ENCODE measurements at places on chromosomes 1 and 21.

GRCh38 chr1:223473601-223474344 is 80.6 kb downstream of the CCDC185 start:
- no peak for DNase-seq

DNA sequence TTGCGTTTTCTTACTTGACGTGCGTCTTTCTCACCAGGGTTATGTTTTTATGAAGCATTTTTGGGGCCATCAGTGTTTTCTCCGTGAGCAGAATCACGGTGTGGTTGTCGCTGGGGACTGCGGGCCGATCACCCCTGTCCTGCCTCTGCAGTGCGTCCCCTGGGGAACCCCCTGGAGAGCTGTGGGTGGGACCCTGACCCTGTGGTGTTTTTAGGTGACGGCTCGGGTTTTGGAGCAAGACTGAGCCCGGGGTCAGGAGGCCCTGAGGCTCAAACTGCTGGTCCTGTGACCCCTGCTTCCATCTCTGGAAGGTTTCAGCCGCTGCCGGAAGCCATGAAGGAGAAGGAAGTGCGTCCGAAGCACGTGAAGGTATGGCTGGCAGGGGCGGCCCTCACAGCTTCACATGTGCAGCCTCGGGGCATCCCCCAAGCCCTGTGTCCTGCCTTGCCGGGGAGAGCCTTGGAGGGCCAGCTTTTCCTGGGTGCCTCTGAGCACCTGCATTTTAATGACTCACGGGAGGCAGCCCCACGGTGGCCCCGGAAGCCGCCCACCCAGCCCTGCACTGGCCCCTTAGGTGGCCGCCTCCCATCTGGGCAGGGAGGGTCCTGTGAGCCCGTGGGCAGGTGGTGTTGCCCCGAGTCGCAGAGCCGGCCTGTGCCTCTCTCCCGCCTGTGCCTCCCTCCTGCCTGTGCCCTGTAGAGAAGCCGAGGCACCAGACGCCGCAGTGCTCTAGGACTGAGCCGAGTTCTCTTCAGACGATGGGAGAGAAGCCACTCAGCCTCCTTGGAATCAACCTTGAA is 36.7 kb upstream of the DIP2A start:
- DNase-seq: no peak

GRCh38 chr1:56135069-56135863 is 444.1 kb downstream of the PLPP3 start:
- no peak for DNase-seq

- DNase-seq: no peak
Measured at GRCh38 chr1:67316180-67316902, 8.7 kb downstream of the IL12RB2 start.

DNA sequence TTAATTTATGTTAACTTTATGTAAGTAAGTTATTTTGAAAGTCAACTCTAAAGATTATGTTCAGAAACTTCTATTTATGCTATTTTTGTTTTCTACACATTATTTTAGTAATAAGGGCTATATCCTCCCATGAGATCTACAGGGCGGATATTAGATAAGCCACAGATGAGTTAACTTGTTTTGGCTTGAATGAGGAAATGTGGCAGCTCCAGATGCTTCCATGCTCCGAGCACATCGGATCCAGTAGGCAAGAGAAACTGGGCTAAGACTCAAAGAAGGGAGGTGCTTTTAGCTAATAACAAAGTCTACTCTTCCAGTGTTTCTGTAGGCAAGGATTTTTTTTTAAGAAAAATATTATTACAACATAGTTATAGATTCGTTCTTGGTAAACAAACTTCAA is 20.0 kb upstream of the LAMC1 start:
- no peak for DNase-seq

- DNase-seq: no peak
Measured at GRCh38 chr1:190588424-190588823, 110.8 kb upstream of the BRINP3 start.

DNA sequence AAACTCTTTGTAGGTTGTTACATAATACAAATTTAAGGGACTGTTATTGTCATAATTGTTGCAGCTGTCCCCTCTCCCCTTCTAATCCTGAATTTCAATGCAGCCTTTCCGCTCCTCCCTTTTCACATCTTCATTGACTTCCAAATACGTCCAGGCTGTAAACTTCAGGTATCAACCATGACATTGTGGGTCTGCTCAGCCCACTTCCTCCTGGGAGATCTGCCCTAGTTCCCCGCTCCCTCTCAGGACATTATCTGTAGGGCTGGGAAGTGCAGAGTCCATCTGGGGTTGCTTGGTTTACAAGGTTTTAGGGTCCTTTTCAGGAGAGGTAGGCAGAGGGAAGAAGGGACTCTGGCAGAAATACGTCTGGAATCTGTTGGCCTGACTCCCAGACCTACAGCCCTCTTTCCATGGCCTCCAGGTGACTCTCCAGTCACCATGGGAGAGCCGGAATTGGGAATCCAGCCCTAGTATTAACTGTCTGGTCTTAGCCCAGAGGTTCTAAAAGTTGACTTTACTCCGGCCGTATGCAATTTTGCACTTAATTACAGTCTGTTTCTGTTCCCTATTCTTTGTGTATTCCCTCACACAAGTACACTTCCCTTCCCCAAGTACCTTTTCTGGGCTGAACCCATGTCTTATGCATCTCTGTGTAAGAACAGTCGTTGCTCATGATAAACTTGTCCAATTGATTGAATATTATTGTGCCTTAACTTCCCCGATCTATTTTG is 4.7 kb upstream of the DENND2D start:
- no peak for DNase-seq

- DNase-seq: peak; percentile 26
Measured at GRCh38 chr21:26783466-26784195, 61.6 kb downstream of the ADAMTS1 start.

- DNase-seq: no peak
Measured at GRCh38 chr1:203589171-203589570, 37.5 kb upstream of the ATP2B4 start.

GRCh38 chr1:208172423-208173145 is 71.6 kb downstream of the PLXNA2 start:
- DNase-seq: no peak

DNA sequence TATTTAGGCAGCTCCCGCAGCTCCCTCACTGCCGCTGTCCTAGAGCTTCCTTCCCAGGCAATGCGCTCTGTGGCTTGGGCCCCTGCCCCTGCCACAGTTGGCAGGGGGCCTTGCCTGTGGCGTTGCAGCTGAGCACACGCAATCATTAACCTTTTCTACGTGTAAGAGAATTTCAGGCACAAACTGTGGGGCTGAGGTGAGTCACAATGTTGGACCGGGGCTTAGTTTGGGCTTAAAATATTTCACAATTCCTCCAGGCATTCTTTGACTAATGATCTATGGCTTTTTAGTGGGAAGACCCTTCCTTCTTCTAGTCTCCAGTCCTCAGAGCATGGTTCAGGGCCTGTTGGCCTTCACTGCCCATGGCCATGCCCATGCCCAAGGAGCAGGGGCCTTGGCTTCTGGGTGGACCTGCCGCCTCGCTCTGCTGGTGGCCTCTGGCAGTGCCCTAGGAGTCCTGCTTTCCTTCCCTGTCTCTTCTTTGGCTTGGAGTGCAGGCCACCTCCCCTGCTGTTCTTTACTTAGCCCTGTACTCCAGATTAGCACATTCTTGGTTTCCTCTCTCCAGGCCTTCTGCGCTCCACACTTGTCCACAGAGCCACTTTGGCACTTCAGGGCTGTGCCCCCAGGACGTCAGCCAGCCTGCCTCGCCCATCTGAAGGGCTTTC is 39.2 kb downstream of the MAPKAPK2 start:
- peak; percentile 82 for DNase-seq

GRCh38 chr1:28516518-28516956 is 10.7 kb downstream of the RCC1 start:
- peak; percentile 7 for DNase-seq

- no peak for DNase-seq
Measured at GRCh38 chr1:20834192-20834591, 47.1 kb upstream of the HP1BP3 start.

- DNase-seq: peak; percentile 26
Measured at GRCh38 chr1:157496121-157496526, 56.2 kb downstream of the FCRL5 start.

GRCh38 chr21:44590311-44590721 is 2.0 kb downstream of the KRTAP10-6 start:
- DNase-seq: no peak

DNA sequence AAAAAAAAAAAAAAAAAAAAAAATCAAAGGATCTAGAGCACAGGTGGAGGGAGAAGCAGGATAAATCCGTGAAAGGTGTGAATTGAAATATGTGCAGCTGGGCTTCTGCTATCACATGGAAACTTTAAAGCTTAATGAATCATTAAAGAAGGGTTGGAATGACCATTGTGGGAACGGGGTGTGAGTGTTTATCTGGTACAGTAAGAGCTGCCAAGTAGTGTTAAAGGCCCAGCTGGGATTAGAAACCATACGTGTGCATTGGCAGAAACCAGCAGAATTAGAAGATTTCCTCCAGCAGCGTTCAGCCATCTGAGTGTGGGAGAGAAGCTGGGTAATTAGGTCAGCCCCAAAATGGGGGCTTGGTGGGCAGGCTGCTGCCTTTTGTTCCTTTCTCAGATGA is 13.5 kb downstream of the FALEC start:
- DNase-seq: peak; percentile 71

DNA sequence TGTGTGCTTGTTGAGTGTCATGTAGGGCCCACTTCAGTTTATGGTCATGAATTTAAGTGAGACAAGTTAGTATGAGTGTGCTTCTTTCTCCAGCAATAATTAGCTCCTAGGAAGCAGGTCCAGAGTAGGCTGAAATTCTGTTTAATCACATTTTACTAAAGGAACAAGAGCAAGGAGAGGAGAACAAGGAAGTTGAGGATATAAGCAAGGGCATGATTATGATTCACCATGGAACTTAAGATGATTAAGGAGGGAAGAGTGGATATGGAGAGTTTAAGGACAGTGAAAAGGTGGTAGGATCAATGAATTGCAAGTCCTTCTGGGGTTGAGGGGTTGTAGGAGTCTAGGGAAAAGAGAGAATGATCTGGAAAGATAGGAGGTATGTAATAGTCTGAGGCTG is 3.1 kb upstream of the DIPK1A start:
- no peak for DNase-seq

DNA sequence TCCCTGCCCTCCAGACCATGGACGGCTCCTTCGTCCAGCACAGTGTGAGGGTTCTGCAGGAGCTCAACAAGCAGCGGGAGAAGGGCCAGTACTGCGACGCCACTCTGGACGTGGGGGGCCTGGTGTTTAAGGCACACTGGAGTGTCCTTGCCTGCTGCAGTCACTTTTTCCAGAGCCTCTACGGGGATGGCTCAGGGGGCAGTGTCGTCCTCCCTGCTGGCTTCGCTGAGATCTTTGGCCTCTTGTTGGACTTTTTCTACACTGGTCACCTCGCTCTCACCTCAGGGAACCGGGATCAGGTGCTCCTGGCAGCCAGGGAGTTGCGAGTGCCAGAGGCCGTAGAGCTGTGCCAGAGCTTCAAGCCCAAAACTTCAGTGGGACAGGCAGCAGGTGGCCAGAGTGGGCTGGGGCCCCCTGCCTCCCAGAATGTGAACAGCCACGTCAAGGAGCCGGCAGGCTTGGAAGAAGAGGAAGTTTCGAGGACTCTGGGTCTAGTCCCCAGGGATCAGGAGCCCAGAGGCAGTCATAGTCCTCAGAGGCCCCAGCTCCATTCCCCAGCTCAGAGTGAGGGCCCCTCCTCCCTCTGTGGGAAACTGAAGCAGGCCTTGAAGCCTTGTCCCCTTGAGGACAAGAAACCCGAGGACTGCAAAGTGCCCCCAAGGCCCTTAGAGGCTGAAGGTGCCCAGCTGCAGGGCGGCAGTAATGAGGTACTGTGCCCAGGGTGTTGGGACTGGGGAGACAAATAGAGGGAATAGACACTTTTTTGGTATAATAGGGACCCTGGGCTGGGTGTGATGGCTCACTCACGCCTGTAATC is 1.0 kb downstream of the ZBTB48 start:
- DNase-seq: no peak

DNA sequence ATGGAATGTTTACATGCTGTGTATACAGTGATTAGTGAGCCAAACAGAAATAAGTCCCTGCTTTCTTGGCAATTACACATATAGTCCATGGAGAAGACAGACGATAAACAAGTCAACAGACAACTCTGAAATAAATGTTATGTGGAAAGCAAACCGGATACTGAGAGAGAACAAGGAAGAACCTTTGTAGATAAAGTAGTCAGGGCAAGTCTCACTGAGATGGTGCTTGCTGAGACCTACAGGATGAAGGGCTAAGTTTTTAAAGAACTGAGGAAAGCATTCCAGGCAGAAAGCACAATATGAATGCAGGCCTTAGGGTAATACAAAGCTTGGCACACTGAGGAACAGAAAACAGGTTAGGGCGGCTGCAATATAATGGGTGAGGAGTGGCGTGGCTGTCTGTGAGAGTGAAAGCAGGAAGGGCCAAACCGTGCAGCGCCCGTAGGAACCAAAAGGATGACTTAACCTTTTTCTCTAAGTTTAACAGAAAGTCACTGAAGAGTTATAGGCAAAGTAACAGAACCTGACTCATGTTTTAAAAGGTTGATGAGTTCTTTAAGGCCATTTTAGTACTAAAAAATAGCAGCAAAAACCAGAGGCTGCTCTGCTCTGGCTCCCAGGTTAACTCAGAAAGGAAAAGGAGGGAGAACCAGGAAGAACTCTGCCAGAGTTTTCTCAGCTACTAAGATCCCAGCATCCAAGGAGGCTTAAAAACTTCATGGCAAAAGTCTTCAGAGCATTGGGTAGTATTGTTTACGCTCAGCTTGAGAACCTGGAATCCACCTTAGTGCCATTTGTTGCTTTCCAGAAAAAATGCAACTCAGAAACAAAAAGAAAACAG is 8.7 kb upstream of the TTF2 start:
- no peak for DNase-seq

GRCh38 chr1:244836135-244836521 is 670 bp downstream of the COX20 start:
- peak; percentile 23 for DNase-seq

DNA sequence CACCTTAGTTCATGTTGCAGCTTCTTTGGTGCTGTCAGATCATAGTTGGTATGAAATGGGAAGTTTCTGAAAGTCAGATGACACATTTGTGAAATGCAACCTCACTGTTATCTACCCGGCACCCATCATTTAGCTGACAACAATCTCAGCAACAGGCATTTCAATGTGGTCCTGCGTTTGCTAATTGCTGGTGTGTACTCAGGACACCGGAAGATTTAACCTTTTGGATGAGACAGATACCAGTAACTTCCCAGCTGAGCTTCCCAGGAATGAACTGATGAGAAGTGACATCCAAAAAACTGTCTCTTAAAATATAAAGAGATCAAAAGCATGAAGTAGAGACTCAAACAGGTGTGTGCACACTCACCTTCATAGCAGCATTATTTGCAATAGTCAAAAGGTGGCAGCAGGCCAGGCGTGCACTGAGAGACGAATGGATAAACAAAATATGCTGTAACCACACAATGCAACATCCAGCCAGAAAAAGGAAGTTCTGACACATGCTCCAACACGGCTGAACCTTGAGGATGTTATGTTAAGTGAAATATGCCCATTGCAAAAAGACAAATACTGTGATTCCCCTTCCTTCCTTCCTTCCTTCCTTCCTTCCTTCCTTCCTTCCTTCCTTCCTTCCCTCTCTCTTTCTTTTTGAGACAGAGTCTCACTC is 7.9 kb upstream of the CLDN14 start:
- peak; percentile 32 for DNase-seq

GRCh38 chr1:42932442-42932941 is 26.2 kb downstream of the SLC2A1 start:
- DNase-seq: no peak

- DNase-seq: peak; percentile 93
Measured at GRCh38 chr21:45973475-45974072, 8.0 kb upstream of the COL6A1 start.

Data from fibroblast of skin of right biceps (primary cell).